ENCODE measurements at places on chromosomes 2 and 18.

DNA sequence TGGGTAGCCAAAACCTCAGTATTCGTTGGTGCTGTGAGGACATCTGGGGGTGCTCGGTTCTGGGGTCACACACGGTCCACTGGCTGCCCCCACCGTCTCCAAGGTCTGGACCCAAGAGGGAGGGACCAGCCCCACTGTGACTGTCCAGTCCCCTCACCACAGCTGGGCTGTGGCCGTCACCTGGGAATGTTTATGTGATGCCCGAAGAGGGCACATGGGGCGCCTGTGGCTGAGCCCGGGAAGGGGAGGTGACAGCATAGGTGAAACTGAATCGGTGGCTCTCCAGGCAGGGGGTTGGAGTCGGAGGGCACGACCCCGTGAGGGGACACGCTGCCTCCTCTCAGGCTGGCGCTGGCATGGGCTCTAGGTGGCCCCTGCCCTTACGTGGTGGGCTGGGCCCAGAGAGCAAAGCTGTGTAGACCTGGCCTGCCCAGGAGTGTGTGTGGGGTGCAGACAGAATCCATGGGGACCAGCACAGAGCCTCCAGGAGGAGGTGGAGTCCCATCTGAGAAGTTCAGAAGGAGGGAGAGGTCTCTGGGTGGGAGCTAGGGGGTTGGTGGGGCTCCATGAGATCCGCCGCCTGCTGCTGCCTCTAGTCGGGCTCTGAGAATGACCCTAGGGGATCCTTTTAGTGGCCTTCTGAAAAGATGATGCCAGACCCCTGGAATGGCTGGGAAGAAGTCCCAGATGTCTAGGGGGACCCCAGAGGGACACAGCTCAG, 1.8 kb downstream of the BOK start:
- DNase-seq, result no peak

- no peak for DNase-seq
Measured at GRCh38 chr2:12543978-12544558, 172.7 kb upstream of the TRIB2 start.

- DNase-seq, result no peak
Measured at GRCh38 chr2:190950566-190950991, 63.4 kb downstream of the STAT1 start.

DNA sequence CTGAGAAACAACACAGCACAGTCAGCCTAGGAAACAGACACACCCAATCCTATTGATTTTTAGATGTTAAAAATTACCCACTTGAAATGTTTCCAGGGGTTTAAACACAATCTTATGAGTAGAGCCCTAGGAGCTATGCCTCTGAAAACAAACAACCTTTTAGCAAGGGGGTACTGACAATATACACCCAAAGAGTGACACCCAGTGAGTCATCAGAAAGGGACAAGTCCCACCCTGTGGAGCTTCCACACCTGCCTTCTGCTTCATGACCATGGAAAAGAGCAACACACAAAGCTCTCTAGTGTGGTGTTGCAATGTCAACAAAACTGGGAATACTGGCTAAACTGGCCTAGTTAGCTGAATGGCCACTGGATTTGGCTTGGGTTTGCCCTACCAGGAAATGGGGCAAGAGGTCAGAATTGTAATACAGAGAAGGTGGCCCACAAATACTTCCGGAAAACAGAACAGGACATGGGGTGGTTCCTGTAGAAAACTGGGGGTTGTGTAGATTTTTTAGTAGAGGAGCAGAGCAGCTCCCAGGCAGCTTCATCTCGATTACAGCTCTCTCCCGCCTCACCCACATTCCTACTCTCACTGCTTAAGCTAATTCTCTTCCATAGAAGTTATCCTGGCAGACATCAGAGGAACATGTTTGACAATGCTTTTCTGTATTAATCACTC, 98.2 kb downstream of the GAREM1 start:
- DNase-seq, result peak; percentile 69

DNA sequence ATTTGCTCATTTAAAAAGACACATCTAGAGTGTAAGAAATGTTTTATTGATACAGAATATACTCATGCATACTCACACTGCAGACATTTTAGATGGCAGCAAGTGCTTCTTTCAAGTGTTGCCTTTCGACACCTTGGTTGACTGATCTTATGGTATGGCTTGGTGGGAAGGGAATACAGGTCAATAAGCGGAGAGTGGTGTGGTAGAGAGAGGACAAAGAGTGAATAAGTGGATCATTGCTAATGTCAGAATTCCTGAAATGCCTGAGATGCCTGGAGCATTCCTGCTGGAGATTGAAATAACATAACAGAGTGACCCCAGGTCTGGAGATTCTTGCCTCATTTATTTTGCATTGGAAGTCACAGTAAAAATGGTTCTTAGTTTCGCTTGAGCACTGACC, 76.7 kb downstream of the RND3 start:
- DNase-seq, result no peak

- DNase-seq, result no peak
Measured at GRCh38 chr2:160440888-160441287, 52.7 kb downstream of the RBMS1 start.

- DNase-seq, result no peak
Measured at GRCh38 chr2:128162266-128162665, 71.3 kb downstream of the UGGT1 start.

DNA sequence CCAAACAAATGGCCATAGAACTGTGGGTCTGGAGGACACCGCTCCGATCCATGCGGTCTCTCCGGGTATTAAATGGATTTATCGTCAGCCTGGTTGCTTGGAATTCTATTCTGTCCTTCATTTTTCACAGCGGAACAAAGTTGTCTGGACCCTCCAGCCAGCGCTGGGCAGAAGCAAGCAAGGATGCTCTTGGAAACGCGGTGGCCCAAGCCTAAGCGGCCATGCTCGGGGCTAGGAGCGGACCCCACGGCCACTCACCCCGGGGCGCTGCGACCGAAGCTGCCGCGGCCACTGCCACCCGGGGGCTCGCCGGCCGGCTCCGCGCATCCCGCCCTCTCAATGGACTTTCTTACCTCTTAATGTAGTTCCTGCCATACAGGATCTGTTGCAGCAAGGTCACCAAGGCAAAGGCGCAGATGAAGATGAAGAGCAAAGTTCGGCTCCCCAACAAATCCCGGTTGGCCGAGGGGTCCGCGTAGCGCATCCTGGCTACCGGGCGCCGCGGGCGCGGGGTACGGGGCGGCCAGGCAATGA, 761 bp downstream of the ST8SIA5 start:
- no peak for DNase-seq

- DNase-seq, result no peak
Measured at GRCh38 chr2:234098681-234099080, 48.2 kb downstream of the SPP2 start.

DNA sequence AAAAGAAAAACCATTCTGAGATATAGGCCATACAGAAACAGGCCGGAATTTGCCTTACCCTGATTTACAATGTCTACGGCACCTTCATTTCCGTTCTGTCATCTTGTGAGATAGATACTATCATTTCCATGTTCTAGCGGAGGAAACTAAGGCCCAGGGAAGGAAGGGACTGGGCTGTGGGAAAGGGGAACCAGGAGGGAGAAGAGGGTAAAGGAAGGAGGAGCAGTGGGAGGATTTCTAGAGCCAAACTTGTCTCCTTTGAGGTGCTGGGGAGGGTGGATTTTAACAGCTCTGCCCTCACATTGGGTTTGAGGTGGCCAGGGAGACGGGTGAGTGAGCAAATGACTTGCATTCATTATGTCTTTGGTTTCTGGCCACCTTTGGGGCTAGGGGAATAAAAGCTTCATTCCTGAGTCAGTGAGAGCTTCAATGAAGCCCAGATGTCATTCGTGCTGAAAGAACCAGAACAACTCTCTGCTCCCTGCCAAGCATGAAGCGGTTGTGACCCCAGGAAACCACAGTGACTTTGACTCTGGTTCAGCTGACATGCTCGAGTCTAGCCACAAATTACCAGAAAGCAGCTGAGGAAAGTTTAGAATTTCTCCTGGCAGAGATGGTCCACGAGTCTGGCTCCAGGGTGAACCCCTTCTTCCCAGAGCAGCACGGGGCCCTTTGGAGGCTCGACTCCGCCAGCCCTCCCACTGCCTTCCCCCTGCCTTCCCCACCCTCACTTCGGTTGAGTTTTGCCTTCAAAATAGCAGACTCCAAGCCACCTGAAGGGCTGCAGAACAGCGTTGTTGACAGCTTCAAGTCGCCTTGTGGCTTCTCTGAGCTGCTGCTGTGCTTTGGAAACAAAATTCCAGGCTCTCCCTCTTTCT, 3.8 kb downstream of the ACTG2 start:
- peak; percentile 53 for DNase-seq

DNA sequence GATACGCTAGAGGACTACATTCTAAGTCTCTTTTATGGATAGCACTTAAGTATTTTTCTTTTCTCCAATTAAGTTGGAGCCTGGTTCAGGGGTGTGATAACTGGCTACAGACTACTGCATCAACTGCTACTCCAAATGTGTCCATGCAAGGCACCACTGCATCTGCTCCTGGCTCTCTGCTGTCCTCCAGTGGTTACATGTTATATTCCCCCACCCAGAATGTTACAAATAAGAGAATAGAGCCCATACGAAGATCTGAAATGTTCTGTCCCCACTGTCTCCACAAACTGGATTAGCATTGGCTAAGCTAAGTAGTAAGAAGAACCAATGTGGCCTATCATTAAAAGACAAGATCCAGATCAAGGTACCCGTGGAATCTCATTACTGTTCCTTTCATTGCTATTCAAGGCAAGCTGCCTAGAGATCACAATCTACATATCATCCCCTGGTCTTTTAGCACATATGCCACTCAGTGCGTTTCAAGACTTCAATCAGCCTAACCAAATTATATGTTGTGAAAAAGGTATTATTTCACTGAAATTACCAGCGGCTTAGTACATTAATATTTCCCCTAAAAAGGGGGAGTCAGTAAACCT, 308.3 kb upstream of the SLC8A1 start:
- no peak for DNase-seq

DNA sequence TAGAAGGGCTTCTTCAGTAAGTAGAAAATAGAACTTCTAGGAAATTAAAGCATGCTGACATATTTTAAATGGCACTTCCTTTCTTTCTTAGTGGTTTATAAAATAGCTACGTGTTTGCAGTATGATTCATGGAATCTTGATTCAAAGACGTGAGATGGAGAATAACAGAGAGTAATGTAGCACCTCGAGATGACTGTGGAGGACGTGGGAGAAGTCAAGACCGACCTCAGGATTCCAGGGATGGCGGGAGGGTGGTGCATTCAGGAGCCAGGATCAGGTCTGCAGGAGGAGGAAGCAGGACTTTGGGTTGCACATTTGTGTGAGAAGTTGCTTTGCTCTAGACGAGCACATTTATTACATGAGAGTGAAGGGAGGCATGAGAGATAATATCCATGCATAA, 56.0 kb downstream of the DCDC2C start:
- DNase-seq, result no peak

Measured in Peyer's patch (tissue), 4 donors.